Activated naive CD8-positive, alpha-beta T cell treated with anti-CD3 and anti-CD28 coated beads, Interleukin-2, amount 10 ng/mL, durations not matched to agents 7 days and 5 days (primary cell): ENCODE measurements at places on chromosomes 3 and 15. TPM values are rescaled to one million over a fixed set of nuclear protein-coding genes. Genes with fewer than 3 reads are reported as not detected.
A peak's percentile ranks its signal among the peaks of the same experiment; 100 is the strongest.

DNA sequence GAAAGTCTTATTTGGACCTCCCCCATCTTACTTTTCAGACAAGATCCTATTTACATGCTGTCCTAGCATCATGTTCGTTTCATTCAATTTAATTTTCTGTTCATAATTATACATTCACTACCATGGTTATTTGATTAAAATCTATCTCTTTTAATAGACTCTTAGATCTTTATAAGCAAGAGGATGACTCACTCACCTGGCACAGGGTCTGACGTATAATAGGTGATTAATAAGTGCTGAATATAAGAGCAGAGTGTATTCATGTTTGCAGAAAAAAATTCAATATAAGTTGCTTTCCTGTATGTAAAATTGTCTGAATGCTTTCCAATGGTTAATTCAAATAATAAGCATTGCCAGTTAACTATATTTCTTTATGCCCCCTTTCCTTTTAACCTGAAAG is 165.5 kb upstream of the CBLB start:
- H3K4me3 ChIP-seq, result no peak overlapping the region
- no peaks in the 10 kb centered on the region for H3K4me1 ChIP-seq
- no peaks in the 10 kb centered on the region for H3K27me3 ChIP-seq
- H3K36me3 ChIP-seq, result peaks cover 2% of the 10 kb centered on the region

- H3K4me1 ChIP-seq, result peaks cover 2% of the 10 kb centered on the region
- no peak overlapping the region for H3K27ac ChIP-seq
- no peaks in the 10 kb centered on the region for H3K36me3 ChIP-seq
- no peak for DNase-seq
These were observed 10.9 kb upstream of the DLL4 start for GRCh38 chr15:40918146-40918798.

DNA sequence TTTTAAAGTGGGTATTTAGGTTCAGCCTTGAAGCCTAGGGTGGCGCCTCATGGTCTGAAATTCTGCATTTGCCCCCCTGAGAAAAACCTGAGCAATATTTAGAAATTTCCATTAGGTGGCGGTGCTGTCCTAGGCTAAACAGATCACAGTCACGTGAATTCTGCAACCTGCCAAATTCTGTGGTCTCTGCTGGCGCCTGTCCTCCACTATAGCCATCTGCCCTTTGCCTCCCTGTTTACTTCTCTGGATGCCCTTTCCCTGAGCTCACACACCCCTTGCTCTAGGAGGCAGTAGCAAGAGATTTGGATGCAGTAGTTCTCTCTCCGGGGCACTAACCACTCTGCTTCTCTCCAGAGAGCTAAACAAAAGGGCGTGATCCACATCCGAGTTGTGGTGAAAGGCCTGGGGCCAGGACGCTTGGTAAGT is 9.1 kb downstream of the MRPS11 start:
- no peak overlapping the region for H3K27ac ChIP-seq
- no peaks in the 10 kb centered on the region for H3K27me3 ChIP-seq
- H3K36me3 ChIP-seq, result peaks cover 3% of the 10 kb centered on the region
- no peaks in the 10 kb centered on the region for H3K4me1 ChIP-seq
- no peak overlapping the region for H3K4me3 ChIP-seq

GRCh38 chr15:88482263-88482662 is 14.8 kb downstream of the MRPS11 start:
- H3K36me3 ChIP-seq, result no peaks in the 10 kb centered on the region
- no peak for DNase-seq
- H3K27me3 ChIP-seq, result no peaks in the 10 kb centered on the region
- peak overlapping the region; percentile 51 for H3K27ac ChIP-seq
- H3K4me3 ChIP-seq, result no peak overlapping the region

GRCh38 chr3:180284331-180285110 is 247.8 kb upstream of the PEX5L start:
- H3K27ac ChIP-seq, result no peak overlapping the region
- H3K4me3 ChIP-seq, result no peak overlapping the region
- H3K36me3 ChIP-seq, result no peaks in the 10 kb centered on the region
- DNase-seq, result no peak
- peaks cover 2% of the 10 kb centered on the region for H3K27me3 ChIP-seq

DNA sequence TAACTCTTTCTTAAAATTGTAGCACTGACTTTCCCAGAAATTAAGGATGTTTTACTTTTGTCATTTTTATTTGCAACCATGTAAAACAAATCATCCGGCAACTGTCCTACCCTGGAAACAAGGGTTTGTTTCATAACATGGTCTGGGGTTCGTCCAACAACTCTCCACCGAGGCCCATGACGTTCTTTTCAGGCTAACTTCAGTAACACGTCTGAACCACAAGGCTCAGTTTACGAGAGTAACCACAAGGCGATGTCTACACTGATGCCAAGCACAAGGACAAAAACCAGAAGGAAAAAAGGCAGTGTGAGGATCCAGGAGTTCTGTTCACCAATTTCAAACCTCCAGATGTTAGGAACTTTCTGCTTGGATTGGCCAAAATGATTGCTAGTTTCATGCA is 546.1 kb downstream of the NTRK3 start:
- H3K4me1 ChIP-seq, result no peaks in the 10 kb centered on the region
- H3K27ac ChIP-seq, result no peak overlapping the region
- H3K36me3 ChIP-seq, result no peaks in the 10 kb centered on the region

- peak overlapping the region; percentile 73 for H3K27ac ChIP-seq
- H3K4me1 ChIP-seq, result peaks cover 8% of the 10 kb centered on the region
- H3K4me3 ChIP-seq, result peak overlapping the region; percentile 87
- H3K27me3 ChIP-seq, result peaks cover 8% of the 10 kb centered on the region
- DNase-seq, result no peak
- H3K36me3 ChIP-seq, result peaks cover 1% of the 10 kb centered on the region
These were observed 162.8 kb downstream of the CD47 start for GRCh38 chr3:107928084-107928445.

GRCh38 chr3:12578742-12579141 is 21.9 kb downstream of the MKRN2 start:
- H3K27ac ChIP-seq, result no peak overlapping the region
- no peak for DNase-seq
- no peaks in the 10 kb centered on the region for H3K4me1 ChIP-seq

DNA sequence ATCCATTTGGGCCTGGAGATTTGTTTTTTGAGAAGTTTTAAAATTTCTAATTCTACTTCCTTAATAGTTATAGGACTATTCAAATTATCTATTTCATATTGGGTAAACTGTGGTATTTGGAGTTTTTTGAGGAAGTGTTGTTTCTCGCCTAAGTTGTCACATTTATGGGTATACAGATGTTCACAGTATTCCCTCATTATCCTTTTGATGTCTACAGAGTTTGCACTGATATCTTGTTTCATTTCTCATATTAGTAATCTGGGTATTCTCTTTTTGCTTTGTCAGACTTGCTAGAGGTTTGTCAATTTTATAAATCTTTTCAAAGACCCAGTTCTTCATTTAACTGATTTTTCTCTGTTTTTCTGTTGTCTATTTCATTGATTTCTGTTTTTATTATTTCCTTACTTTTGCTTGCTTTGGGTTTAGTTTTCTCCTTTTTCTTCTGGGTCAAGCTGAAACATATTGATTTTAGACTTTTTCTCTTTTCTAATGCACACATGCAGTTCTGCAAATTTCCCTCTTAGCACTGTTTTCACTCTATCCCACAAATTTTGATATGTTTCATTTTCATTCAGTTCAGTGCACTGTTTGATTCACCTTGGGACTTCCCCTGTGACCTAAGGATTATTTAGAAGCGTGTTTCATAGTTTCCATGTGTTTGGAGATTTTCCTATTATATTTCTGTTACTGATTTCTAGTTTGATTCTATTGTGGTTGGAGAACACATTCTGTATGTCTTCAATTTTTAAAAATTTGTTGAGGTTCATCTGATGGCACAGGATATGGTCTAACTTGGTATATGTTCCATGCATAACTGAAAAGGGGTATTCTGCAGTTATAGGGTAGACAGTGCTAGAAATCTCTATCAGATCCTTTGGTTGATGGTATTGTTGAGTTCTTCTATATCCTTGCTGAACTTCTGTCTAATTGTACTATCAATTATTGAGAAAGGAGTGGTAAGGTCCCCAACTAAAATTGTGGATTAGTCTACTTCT is 79.6 kb downstream of the SUMF1 start:
- H3K27me3 ChIP-seq, result no peaks in the 10 kb centered on the region
- no peak overlapping the region for H3K27ac ChIP-seq
- peaks cover 15% of the 10 kb centered on the region for H3K4me1 ChIP-seq
- no peak for DNase-seq
- peaks cover 28% of the 10 kb centered on the region for H3K36me3 ChIP-seq

GRCh38 chr3:14806641-14807263 is 12.0 kb upstream of the FGD5 start:
- no peaks in the 10 kb centered on the region for H3K36me3 ChIP-seq
- H3K27ac ChIP-seq, result no peak overlapping the region
- peaks cover 64% of the 10 kb centered on the region for H3K27me3 ChIP-seq
- peaks cover 24% of the 10 kb centered on the region for H3K4me1 ChIP-seq

DNA sequence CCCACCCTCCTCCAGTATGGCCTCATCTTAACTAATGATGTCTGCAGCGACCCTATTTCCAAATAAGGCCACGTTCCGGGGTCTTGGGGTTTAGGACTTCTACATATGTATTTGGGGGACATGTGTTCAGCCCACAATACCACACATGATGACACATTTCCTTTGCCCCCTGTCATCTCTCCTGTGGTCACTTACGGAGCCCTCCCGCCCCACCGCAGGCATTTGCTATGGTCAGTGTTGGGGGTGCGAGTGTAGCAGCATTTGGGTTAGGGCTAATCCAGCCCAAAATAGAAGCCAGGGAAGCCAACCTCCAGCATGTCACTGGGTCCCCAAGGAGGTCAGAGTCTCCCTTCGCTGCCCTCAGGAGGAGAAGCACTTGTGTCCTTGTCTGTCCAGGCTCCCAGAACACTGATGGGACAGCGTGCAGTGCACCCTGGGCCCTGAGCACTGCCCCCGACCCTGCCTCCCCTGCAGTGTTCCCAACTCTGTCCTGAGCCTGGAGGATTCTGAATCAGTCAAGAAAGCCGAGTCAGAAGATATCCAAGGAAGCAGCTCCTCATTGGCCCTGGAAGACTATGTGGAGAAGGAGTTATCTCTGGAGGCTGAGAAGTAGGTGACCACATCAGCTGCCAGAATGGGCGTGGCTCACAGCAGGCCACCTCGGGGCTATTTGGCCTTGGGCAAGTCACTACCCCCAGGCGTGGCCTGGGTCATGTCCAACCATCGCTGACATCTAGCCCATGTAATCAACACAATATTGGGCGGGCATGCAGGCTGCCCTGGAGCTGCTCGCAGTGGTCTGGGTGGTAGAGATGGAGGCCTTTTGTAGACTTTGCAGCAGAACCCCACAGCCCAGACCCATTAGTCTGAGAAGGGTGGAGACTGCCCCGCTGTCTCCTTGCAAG is 46.9 kb upstream of the FGD5 start:
- H3K27me3 ChIP-seq, result no peaks in the 10 kb centered on the region
- peak; percentile 12 for DNase-seq
- no peak overlapping the region for H3K27ac ChIP-seq
- no peaks in the 10 kb centered on the region for H3K36me3 ChIP-seq
- no peaks in the 10 kb centered on the region for H3K4me1 ChIP-seq

- H3K4me3 ChIP-seq, result no peak overlapping the region
- DNase-seq, result no peak
- H3K27ac ChIP-seq, result no peak overlapping the region
- peaks cover 13% of the 10 kb centered on the region for H3K4me1 ChIP-seq
These were observed 20.4 kb upstream of the LAMP3 start for GRCh38 chr3:183182732-183183610.

DNA sequence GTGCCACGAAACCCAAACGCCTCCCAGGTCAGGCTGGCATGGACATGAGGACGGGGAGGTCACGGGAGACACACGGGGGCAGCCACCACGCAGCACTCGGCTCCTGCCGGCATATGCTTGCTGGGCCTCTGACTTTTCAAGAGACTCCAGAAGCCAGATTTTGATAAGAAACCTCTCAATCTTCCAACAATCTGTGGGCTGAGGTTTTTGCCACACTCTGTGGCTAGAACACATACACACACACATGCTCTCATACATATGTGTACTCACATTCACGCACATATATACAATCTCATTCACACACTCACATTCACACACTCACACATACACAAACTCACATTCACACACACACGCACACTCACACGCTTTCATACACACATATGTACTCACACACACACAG is 86.7 kb upstream of the LINGO1 start:
- H3K36me3 ChIP-seq, result no peaks in the 10 kb centered on the region
- H3K27me3 ChIP-seq, result peaks cover 8% of the 10 kb centered on the region
- DNase-seq, result no peak
- H3K4me1 ChIP-seq, result no peaks in the 10 kb centered on the region

DNA sequence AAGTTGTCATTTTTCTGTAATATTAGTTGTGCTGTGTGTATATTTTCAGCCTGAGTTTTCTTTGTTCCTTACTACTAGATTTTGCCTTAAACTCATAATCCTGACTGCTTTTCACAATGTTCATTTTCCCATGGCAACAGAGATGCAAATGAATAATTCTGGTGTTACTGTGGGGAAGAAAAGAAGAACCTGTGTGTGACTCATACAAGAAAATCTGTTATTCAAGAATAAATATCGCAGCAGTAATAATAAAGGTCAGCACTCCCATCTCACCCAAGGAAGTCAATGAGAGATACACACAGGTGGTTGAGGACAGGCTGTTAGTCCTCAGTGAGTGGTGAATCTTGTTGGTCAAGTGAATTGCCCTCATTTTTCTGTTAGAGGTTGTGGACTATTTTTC is 656.6 kb upstream of the NAALADL2 start:
- H3K27me3 ChIP-seq, result no peaks in the 10 kb centered on the region
- H3K27ac ChIP-seq, result no peak overlapping the region
- no peaks in the 10 kb centered on the region for H3K4me1 ChIP-seq
- no peaks in the 10 kb centered on the region for H3K36me3 ChIP-seq

Gene SLC2A2
- not detected for total RNA-seq

Gene TIMMDC1
- 72.9 TPM for total RNA-seq

Gene LRRC15
- not detected for total RNA-seq

Gene RETNLB
- total RNA-seq, result not detected

Gene NCBP2
- total RNA-seq, result 53.0 TPM

Gene SEMA6D
- not detected for total RNA-seq
